IPS-NIHi11 (cell line): ENCODE measurements at places on chromosomes 3 and 15.

DNA sequence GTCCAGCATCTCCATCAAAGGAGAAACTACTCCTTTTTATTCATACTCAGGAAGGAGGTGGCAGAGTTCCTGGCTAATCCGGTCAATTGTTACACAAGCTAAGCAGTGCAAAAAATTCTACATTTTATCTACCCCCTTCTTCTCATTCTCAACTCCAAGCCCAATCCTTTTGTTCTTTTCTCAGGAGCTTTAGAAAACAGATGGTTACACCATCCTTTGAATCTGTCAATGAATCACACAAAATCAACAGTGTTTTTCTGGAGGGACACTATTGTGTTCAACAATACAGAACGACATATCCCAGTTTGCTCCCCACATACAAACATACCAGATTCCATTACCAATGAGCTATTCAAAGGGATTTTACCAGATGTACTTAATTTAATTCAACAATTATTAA, 362.1 kb downstream of the MAGI1 start:
- DNase-seq = no peak

DNA sequence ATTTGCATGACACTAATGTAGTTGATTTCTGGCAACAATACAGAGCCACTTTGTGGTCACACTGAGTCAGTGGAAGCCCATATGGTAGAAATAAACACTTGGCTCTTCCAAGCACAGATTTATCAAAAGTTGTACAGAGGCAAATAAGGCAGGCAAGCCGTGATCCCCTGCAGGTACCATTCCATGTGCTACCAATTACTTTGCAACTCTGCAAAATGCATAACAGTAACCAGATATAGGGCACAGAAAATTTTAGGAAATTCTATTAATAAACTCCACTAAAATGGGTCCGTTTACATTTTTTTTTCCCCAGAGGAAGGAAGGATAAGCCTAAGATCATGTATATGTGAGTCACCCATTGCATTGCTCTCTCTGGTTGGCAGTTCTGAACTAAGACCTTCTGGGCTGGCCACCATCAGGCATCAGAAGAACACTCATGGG, 103.1 kb upstream of the PTX3 start:
- no peak for DNase-seq

DNA sequence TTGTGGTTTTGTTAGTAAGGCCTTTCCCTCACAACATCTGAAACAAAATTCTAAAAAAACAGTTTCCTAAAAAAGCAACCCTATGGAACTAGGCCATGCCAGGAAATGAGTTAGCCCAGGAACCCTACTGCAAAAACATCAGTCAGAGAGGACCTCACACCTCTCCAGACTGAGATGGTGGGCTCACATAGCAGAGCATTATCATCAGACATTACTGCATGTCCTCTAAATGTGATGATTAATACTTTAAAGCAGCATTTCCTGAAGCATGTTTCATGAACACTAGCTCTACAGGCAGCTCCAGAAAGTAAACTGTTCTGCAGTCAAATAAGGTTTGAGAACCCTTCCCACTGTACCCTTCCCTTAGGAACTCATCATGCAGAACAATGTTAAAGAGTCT, 232.3 kb upstream of the MRPL3 start:
- DNase-seq = no peak

DNA sequence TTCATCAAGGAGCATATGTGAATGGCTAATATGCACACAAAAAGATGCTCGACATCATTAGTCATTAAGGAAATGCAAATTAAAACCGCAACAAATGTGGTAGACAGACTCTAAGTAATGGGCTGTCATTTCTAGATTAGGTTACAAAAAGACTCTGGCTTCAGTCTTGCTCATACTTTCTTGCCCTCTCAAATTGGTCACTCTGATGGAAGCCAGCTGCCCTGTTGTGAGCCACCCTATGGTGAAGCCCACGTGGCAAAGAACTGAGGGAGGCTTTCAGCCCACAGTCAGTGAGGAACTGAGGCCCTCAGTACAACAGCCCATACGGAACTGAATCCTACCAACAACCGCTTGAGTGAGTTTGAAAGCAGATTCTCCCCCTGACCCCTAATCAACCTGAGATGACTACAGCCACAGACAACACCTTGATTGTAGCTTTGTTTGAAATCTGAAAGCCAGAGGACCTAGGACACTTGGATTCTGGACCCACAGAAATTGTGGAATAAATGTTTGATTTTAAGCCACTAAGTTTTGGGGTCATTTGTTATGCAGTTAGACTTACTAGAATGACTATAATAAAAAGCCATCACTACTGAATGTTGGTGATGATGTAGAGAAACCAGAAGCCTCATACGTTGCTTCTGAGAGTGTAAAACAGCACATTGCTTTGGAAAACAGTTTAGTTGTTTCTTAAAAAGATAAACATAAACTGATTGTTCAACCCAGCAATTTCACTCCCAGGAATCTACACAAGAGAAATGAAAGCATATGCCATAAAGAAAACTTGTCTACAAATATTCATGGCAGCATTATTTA, 45.7 kb downstream of the EHHADH start:
- DNase-seq = no peak
